ENCODE measurements at places on chromosomes 6 and 20. TPM values are rescaled to one million over a fixed set of nuclear protein-coding genes. Genes with fewer than 3 reads are reported as not detected.

RALGAPB gene
- 15.4 TPM for polyA plus RNA-seq

C20orf204 gene
- polyA plus RNA-seq, result 0.49 TPM

FAM83C gene
- not detected for polyA plus RNA-seq

SERPINB1 gene
- 52.6 TPM for polyA plus RNA-seq

SLC16A10 gene
- 0.44 TPM for polyA plus RNA-seq
